Heart left ventricle (tissue), 16 donors: ENCODE measurements at places on chromosomes 6 and 20. TPM values are rescaled to one million over a fixed set of nuclear protein-coding genes. Genes with fewer than 3 reads are reported as not detected.

The PKHD1 gene
- polyA plus RNA-seq = not detected

The MCHR2 gene
- polyA plus RNA-seq = not detected

The CBLN4 gene
- not detected for polyA plus RNA-seq

The LY6G6C gene
- not detected for polyA plus RNA-seq

The NUS1 gene
- polyA plus RNA-seq = 22.0 TPM
